Fibroblast of skin of right biceps (primary cell): ENCODE measurements at places on chromosomes 4 and X.
A peak's percentile ranks its signal among the peaks of the same experiment; 100 is the strongest.

DNA sequence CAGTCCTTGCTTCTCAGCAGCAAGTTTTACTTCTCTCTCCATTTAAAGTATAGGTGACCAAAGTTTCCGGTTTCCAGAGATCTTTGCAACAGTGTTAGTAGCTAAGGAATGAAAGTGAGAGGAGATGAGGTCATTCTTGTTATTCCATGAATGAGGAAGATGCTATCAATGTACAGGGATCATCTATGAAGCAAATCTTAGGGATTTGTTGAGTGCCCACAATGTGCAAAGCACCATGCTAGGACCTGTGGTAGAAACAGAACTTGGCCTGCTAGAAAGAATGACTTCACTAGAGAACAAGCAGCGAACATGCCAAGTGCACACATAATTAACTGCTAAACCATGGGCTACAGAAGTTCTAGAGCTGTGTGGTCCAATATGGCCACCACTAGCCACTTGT is 112.5 kb downstream of the MID1 start:
- peak; percentile 26 for DNase-seq

GRCh38 chrX:683576-683975 is 53.0 kb downstream of the SHOX start:
- no peak for DNase-seq

DNA sequence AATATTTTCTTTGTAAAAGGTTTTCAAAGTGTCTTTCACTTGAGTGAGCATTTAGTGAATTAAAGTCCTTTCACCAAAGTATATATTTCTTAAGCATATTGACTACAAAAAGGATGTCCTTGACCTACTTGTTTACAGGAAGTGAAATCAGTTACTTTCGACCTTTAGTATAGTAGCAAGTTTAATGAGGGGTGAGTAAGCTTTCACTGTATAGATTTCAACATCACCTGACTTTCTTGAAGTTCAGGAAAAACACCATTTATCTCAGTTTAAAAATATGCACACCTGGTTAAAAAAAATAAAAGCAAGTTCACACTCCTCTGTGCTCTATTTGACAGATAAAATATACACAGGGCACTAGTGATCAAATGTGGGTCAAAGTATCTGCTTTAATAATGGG is 88.1 kb downstream of the CCSER1 start:
- DNase-seq, result no peak

DNA sequence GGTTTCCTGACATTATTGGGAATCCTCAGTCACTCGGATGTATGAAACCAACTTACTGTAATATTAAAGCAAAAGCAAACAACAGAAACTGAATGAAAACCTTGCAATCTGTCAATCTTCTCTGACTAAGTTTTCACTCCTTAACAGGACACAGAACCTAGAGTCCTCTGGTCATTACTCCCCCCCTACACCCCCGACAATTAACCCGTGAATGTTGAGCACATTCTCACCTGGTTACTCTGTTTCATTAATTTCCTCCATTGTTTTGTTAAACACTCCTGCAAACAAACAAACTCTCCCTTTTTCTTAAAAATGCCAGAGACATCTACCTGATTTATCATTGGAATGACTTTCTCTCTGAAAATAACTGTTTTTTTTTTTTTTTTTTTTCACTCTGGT is 469.0 kb upstream of the PRKX start:
- no peak for DNase-seq

GRCh38 chr4:98573791-98574190 is 84.6 kb downstream of the TSPAN5 start:
- DNase-seq, result no peak

DNA sequence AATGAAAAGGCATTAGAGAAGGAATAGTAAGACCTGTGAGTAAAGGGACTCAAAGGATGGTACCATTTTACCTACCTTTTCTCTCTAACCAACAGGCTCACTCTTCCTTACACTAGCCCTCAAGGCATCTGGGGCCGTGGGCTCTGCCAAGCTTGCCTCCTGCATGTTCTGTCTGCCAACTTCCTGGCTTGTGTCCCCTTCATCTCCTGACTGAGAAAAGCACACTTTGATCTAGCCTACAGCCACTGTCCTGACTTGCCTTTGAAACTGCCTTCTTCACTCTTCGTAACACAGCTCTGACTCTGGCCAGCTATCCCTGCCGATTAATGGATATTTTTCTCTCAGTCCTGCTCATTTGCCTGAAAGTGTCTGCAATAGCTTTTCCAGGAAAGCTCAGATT is 76.5 kb downstream of the RASGEF1B start:
- no peak for DNase-seq

DNA sequence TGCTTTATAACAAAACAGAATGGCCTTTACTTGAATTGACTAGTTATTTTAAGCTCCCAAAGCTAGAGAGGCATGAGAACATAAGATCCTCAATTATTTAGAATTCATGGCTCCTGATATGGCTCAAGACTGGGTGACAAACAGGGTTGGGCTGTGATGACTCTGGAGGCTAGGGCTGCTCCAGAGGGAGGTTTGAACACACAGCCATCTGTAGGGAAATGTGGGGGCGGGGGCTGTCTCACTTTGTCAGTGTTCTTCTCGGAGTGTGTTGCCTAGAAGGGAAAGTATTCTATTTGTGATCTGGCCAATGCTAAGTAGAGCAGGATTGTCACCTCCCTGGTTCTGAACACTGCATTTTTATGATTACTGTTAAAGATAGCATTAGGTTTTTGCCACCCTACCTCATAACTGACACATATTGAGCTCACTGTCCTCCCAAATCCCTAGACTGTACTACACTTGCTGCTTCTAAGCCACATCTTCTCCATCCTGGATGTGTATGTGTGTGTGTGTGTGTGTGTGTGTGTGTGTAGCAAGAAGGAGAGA is 45.9 kb downstream of the VSIG4 start:
- DNase-seq, result no peak

GRCh38 chr4:39169426-39169825 is 12.9 kb upstream of the WDR19 start:
- peak; percentile 25 for DNase-seq

- no peak for DNase-seq
These were observed 18.4 kb downstream of the MSMO1 start for GRCh38 chr4:165345666-165346417.

DNA sequence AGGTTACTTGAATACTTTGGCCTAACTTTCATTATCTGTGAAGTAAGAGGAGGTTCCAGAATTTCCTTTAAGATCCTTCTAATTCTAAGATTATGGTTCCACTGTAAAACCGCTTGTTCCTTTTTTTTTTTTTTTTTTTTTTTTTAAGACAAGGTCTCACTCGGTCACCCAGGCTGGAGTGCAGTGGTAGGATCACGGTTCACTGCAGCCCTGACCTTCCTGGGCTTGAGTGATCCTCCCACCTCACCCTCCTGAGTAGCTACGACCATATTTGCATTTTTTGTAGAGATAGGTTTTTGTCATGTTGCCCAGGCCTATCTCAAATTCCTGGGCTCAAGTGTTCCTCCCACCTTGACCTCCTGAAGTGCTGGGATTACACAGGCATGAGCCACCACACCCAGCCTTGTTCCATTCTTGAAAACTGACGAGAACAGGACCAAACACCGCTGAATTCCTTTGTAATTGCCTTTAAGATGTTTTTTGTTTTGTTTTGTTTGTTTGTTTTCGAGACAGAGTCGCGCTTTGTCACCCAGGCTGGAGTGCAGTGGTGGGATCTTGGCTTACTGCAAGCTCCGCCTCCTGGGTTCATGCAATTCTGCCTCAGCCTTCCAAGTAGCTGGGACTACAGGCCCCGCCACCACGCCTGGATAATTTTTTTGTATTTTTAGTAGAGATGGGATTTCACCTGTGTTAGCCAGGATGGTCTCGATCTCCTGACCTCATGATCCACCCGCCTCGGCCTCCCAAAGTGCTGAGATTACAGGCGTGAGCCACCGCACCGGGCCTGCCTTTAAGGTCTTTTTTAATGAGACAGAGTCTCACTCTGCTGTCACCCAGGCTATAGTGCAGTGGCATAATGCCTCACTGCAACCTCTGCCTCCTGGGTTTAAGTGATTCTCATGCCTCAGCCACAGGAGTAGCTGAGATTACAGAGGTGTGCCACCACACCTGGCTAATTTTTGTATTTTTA is 6.8 kb downstream of the PDS5A start:
- DNase-seq, result peak; percentile 7

DNA sequence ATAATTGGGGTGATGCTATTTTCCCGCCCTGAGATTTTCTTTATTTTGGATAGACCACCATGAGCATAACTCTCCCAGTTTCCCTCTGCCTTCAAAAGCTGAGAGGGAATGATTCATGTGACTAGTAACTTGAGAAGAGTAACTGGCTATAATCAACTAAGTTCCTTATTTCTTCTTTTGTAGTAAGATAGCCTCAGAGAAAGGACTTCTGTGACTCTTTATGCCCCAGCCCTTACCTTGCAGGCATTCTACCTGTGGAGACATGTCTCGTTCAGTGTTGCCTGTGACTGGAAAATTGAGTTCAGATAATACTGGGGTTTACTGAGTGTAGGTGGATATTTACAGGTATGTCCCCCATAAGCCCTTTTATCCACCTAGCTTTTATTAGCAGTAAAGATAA is 715.4 kb upstream of the HS3ST1 start:
- no peak for DNase-seq

DNA sequence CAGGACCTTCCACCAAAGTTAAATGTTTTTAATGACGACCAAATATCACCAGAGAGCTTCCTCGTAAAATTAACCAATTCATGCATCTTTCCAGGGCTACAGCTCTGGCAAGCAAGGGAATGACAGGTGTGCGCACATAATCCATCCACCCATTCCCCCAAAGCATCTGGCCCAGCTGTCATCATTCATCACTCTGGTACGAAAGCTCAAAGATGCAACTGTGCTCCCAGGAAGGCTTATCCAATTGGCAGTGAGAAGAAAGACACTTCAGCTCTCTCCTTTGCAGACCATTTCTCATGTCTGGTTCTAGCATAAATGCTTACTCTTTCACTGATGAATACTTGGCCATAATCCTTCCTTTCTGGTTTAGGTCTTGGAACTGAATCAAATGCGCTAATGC is 139.2 kb downstream of the NSUN7 start:
- DNase-seq, result no peak

DNA sequence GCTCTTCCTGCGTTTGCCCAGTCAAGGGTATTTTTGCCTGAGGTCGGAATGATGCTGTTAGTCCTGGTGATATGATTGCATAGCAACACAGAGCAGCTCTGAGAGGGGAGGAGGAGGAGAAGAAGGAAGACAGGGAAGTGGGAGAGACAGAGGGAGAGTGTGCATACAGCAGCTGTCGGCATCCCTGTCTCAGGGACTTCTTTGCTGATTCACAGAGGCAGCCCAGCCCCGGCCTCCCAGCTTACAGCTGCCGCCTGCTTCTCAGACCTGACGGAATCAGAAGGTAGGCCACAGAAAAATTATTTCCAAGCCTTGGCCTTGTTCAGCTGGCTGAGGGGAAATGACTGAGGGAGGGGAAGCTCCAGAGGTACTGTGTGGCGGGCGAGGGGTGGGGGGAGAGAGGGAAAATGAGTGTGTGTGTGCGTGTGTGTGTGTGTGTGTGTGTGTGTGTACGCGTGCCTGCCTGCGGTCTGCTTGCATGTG is 319 bp downstream of the DRP2 start:
- peak; percentile 70 for DNase-seq

DNA sequence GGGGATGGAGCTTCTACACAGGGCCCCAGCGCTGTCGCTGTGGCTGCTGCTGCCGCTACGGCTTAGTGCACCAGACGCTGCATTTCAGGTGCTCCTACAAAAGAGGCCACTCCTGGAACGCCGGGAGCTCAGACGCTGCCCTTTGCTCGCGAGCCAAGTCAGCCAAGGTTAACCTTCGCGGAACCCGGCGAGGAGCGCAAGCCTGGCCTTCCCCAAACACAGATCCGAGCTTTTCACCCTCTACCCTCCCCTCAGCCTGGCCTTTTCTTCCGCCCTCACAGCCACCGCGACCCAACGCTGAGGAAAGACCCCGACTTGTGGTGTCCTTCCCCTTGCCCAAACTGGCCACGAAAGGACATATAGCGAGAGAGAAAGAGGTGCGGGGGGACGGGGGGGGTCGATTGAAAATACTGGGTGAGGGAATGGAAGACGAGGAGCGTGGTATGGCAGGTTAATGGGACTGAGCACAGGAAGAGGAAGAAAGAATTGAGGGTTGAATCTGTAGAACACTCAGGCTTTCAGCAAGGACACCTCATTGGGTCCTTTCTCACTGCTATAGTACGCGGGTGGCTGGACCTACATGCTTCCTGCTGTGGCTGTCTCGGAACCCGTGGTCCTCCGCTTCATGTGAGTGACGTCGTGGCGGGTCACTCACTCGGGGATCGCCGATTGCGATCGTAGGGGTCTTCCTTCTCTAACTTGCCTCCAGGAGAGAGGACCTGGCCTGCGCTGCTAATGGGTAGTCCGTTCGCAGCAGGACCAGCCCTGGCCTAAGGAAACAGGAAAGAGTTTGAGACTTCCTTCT is at the start of the genes AIMP1 and TBCK:
AIMP1 (plus strand) TSS at position 583 of the 805 bp plus-strand sequence. CDS start 8,460 bp downstream, outside the sequence.
TBCK (minus strand) TSS at position 242 of the 805 bp plus-strand sequence. CDS start 7,249 bp downstream, outside the sequence.
- peak; percentile 93 for DNase-seq

DNA sequence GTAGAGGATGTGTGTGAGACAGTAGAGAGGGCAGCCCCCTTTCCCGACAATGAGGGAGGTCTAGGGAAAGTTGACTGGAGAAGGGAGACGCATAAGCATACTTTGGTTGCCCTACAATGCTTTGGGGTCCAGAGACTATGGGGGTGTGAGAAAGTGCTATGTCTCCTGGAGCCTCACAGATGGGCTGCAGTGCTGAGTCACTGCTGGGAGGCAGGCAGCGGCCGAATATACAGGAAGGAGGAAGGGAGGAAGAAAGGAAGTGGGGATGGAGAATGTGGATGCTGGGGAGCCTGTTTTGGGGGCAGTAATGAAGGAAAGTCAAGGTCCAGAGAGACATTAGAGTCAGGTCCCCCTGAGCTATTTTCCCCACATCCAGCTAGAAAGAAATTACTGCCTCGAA is 12.7 kb downstream of the DRP2 start:
- DNase-seq, result peak; percentile 31

DNA sequence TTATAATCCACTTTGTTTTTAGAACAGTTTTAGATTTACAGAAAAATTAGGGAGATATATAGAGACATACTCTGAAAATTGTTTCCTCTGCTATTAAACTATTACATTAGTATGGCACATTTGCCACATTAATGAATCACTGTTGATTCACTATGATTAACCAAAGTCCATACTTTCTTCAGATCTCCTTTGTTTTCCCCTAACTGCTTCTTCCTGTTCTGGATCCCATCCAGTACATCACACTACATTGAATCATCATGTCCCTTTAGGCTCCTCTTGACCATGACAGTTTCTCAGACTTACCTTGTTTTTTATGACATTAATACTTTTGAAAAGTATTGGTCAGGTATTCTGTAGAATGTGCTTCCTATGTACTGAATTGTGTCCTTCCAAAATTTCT is 109.2 kb upstream of the EDNRA start:
- DNase-seq, result peak; percentile 77

GRCh38 chr4:3239998-3240920 is 8.7 kb upstream of the MSANTD1 start:
- DNase-seq, result no peak

GRCh38 chr4:47088298-47088697 is 56.9 kb downstream of the GABRB1 start:
- no peak for DNase-seq

DNA sequence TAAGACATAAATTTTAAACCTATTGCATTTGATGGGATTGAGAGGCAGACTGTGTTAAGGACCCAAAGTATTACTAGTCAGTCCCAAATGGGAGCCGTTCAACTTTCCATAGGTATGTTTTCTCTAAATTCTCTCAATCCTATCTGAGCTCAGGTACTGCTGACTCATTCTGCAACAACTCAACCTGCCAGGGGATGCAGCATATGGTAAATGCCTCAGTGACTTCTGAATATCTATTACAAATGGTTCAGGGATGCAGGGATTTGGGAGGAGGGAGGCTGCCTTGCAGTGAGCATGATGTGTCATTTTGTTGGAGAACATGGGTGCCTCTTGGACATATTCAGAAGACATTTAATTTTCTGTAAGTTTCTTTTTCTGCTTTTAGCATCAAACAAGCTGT is 97.3 kb downstream of the HDAC8 start:
- no peak for DNase-seq

- peak; percentile 25 for DNase-seq
These were observed 46.6 kb upstream of the HS6ST2 start for GRCh38 chrX:133005042-133005441.
